ENCODE measurements at places on chromosomes 12 and 14.

DNA sequence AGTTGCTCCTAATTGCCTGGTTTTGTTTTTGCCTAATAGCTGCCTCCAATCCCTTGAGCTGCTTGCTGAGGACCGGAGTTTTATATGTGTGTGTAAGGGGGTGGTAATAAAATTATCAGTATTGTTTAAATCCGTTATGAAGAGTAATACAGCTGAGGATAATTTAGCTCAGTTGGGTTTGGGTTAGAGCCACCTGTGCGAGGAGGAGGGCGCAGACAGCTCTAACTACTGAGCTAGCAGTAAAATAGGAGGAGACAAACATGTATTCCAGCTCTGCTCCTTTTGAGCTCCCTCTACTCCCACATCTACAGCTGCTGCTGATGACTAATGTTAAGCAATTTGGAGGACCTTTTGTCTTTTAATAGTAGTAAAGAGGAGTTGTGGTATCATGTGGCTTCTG is 61.5 kb downstream of the SPATS2 start:
- peak; percentile 39 for DNase-seq

DNA sequence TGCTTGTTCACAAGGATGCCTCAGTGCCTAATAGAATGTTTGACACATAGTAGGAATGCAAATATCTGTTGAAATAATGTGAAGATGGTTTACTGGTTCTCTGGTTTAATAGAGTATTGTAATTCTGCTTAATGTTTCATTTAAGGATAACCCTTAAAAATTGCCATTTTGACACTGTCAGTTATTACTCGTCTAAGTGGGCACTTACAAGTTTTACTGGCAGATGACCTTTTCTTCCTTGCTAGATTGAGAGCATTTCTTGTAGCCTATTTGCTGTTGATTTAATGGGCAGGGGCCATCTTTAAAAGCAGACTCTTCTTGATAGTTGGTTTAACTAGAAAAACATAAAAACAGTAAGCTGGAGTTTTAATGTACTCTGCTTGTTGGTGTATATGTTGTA is 1.9 kb downstream of the TMEM263 start:
- DNase-seq = no peak

- DNase-seq = peak; percentile 54
These were observed 3.0 kb downstream of the ARG2 start for GRCh38 chr14:67622675-67623074.

DNA sequence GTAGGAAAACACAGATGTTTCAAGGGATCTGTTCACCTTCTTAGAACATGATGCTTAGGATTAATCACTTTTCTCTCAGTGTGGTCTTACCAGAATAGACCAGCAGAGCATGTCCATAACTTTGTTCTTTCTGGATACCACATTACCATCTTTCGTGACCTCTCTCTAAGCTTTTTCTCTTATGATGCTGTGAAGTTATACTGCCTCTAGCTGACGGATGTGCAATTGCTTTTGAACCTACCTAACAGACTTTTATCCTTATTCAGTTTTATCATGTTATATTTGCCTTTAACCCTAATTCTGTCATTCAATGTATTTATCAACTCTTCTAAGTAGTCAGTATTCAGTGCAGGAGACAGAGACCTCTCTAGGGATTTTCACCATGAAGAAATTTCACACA is 246.7 kb downstream of the DACT1 start:
- no peak for DNase-seq

- DNase-seq = no peak
These were observed 16.1 kb upstream of the GRIP1 start for GRCh38 chr12:66694666-66695613.

DNA sequence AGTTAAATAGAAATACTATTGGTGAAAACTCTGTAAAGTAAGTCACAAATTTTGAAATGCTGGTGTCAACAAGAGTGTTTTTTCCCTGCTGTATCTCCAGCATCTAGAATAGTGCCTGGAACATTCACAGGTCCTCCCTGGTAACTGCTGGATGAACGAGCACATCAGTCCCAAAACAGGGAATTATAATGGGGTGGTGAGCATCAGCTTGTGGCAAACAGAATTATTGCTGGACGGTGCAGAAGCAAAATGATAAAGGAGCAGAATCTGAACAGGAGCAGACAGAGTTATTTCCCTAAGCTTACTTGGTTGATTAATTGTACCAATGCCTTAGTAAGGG is 129.9 kb downstream of the GRIP1 start:
- DNase-seq = no peak

DNA sequence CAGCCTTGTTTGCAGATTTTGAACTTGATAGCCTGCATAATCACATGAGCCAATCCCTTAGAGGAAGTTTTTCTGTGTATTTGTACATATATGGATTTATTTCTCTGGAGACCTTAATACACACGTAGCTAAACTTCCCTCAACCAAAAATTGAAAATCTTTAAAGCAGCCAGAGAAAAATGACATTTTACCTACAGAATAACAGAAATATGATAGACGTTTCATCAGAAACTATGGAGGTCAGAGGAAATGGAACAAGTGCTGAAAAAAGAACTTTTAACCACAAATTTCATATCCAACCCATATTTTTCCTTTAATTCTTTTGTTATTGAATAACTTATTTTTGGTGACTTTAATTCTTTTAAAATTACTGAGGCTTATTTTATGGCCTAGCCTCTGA is 177.7 kb downstream of the CCDC91 start:
- no peak for DNase-seq

GRCh38 chr12:39440781-39441180 is 2.1 kb downstream of the KIF21A start:
- DNase-seq = no peak

GRCh38 chr12:89523843-89524540 is 604 bp downstream of the GALNT4 start:
- no peak for DNase-seq

DNA sequence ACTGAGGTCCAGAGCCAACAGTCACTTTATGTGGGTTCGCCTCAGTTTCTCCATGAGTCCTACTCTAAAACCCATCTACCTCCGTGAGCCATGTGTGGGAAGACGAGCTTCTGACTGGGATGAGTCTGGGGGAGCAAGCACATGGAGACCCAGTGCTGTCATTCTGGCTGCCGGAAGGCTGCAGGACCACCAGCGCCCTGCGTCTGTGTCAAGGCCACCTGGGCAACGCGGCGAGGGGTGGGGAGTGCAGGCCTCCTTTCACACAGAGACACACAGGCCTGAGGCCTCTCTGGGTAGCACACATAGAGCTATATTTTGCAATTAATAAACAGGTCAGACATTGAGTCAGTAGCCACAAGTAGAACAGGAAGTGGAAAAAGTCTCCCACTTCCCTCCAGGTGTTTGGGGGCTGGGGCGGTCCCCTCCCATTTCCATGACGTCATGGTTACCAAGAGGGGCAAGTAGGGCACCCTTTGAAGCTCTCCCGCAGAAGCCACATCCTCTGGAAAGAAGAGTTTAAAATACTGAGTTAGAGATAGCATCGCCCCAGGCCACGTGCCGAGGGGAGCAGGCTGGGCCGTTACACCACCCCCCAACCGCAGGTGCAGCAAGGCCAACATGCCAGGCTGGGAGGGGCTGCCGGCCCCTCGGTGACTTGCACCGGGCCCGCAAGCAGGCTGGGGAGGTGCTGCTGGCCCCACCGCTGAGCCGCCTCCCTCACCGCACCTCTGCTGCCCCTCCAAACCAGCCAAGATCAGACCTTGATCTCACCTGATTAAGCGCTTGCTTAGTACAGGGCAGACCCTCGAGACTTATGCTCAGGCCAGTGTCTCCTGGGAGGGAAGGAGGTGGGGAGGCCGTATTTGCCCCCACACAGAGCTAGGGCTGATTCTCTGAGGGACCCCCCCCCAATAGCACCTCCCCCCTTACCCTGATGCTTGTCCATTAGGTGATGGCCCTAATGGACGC is 32.7 kb downstream of the DAD1 start:
- DNase-seq = no peak

GRCh38 chr14:98167705-98168104 is 1104.3 kb downstream of the BCL11B start:
- no peak for DNase-seq

- DNase-seq = no peak
These were observed 2.9 kb upstream of the BIN2 start for GRCh38 chr12:51326698-51327439.

DNA sequence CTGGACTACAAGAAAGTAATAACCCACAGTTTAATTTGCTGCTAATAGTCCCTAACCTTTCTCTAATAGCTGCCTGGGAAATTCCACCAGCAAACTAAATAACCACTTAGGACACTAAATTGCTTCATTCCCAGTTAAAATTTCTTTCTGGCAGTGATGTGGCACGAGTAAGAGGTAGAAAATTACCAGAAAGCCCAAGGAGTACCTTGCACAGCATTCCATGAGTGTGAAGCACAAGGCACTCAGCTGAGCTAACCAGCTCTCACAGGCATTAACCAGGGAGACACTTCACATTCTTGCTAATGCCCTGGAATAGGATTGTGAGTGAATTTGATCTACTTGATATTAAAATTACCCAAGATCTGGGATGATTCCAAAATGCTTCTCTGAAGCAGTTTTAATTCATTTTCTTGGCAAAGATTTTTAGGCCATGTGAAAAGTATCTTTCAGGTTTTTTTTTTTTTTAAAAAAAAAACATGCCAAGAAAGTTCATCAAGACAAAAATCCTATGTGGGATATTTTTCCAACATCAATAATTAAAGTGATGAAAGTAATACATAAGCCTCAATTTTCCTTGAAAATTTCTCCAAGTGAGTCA is 29.5 kb downstream of the TSPAN8 start:
- DNase-seq = no peak
